GM19239 (cell line): ENCODE measurements at places on chromosomes 2 and 18.
A peak's percentile ranks its signal among the peaks of the same experiment; 100 is the strongest.

GRCh38 chr2:27509326-27509725, 12.7 kb downstream of the GCKR start:
- no peak for DNase-seq

GRCh38 chr2:26887151-26887550, 39.2 kb downstream of the DPYSL5 start:
- no peak for DNase-seq

DNA sequence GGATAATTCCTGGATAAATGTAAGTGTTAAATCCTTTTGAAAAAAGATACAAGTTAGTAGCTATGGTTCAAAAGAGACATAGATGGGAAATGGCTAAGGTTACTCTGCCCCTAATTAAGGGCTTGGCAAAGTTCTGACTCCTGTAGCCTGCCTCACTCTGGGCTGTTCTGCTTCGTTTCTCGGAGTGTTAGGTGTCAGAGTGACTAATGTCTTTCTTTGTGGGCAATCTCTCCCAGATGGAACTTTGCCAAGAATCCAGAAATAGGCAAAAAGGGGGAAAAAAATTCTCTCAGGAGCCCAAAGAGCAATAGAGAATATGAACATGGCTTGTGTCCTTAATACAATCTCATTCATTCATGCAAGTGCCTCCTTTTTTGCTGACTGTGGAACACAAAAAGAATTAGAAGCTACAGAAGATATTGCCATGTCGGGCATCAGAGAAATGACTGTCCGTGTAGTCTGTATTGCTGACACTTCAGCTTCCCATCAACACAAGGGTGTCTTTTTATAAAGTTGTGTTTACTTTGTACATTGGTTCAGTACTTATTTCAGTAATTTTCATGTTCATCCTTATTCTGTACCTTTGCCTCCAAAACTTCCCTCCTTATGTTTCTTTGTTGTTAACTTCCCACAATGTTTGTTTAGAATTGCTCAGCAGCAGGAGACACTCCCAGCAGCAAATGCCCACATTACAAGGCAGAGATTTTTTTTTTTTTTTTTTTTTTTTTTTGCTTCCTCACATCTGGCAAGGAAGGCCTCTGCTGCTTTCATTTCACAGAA, 134.0 kb downstream of the FTCDNL1 start:
- no peak for DNase-seq

DNA sequence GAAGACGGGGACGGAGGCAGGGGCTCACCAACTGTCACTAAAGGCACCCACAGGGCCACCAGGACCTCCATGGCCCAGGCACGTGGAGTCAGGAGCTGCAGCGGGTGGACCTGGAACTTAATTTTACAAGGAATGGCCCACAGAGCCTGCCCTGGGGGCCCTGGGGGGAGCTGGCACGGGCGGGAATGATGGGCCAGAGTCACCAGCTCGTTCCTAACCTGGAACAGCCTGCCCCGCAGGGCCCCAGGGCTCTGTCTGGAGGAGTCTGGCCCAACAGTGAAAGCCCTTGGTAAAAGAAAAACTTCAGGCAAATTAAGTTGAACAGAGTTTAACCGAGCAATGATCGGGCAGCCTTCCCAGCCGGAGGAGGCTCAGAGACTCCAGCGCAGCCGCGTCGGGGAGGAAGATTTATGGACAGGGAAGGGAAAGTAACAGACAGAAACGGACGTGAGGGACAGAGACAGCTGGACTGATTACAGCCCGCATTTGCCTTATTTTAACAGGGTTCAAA, 118.4 kb upstream of the TMEM18 start:
- no peak for DNase-seq

DNA sequence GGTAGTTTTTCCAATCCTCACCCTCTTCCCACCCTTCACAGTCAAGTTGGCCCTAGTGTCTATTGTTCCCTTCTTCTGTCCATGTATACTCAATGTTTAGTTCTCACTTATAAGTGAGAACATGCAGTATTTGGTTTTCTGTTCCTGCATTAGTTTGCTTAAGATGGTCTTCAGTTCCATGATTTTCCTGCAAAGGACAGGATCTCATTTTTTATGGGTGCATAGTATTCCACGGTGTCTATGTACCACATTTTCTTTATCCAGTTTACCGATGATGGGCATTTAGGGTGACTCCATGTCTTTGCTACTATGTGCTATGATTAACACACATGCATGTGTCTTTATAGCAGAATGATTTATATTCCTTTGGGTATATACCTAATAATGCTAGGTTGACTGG, 104.4 kb downstream of the STRN start:
- DNase-seq = no peak

DNA sequence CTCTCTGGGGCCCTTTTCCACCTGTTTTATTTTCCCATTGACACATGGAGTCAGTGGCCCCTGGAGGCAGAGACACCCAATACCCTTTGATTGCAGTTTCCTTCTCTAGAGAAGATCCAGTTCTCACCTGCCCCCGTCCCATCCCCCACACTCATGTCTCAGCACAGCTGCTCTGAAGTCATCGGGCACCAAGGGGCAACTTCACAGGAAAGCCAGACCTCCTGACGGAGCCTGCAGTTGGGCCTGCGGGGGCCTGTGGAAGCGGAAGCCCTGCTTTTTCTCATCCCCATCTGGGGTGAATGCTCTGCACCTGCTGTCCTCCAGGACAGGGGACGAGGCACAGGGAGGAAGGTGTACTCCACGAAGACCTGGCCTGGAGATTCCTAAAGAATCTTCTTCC, 308.3 kb upstream of the EPAS1 start:
- no peak for DNase-seq

- no peak for DNase-seq
These were observed 38.1 kb upstream of the TGIF1 start for GRCh38 chr18:3411854-3412268.

DNA sequence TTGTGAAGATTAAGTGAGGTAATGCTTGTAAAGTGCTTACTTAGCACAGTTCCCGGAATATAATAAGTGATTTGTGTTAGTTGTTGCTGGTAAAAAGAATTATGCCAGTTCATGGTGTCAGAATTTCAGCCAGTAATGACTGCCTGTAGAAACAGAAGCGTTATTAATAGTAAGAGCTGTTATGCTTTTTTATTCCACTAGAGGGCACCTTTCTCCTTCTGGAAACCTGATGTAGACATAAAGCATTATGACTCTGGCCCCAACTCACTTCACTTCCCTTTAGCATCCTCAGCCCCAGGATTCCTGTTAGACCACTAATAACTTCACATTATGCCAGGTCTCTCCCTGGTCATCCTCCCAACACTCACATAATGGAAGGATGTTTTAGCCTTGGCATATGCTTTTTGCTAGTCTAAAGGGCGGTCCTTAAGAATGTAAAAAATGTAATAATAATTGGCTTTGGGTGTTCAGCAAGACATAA, 34.9 kb downstream of the C18orf54 start:
- DNase-seq = peak; percentile 53

GRCh38 chr2:13986119-13986720, 646.3 kb upstream of the LRATD1 start:
- no peak for DNase-seq

DNA sequence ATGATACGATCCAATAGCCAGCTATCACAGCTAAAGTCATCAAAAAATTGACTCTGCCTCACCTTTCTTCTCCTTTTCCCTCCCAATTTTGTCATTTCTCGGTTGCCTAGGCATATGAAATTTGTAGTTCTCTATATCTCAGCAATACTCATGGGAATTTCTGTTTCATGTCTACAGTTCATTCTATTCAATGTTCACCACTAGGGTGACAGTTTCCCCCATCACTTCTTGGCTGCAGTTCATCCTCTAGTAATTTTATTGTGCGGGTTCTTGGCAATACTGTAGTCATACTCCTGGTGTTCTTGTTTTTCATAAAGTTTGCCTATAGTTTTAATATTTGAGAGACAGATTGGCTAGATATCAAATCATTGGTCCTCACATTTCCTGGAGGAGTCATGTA, 872.2 kb upstream of the ID2 start:
- no peak for DNase-seq

DNA sequence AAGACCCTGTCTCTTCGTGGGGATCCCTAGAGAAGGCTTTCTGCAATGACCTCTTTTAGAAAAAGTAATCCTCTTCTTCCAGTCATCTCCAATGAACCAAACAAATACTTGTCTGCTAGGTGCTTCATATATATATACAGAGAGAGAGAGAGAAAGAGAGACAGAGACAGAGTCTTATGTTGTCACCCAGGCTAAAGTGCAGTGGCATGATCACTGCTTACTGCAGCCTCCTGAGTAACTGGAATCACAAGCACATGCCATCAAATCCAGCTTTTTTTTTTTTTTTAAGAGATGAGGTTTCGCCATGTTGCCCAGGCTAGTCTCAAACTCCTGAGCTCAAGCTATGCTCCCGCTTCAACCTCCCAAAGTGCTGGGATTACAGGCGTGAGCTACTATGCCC, 18.6 kb upstream of the PKDCC start:
- DNase-seq = no peak

DNA sequence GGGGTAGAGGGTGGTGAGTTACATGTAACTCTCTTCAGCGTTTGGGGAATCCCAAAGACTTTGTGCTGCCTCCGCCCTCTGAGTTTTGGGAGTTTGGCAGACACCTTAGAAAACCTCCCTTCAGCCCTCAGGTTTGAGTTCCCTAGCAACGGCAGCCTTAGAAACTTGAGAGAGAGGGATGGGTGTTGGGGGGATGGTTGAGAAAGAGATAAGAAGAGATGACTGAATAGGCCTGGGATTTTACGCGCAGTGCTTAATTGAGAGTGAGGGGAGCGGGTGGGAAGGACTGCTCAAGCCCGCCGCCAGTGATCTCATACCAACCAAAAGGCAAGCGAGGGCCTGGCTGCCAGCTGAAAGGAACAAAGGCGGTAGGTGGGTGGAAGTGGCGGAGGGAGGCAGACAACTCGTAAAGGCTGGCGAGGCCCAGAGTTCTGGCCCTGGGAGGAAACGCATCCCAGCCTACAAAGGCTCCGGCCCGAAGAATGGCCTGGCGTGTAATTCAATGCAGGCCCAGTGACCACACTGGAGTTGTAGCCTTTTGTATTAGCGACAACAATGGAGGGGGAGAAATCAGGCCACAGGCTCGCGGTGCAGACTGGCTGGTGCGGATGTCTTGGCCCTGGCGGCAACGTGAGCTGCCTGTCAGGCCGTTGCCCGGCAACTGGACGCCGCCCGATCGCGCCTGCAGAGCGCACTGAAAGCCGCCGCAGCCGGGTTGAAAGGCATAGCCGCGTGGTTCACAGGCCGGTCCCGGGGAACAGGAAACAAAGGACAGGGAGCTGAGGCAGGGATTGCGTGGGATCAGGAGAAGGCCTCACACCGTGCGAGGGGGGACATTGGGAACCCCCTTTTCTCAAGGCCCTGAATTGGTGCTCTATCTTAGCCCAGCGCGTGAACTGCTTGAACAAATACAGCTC, 39.9 kb upstream of the DARS1 start:
- DNase-seq = no peak

DNA sequence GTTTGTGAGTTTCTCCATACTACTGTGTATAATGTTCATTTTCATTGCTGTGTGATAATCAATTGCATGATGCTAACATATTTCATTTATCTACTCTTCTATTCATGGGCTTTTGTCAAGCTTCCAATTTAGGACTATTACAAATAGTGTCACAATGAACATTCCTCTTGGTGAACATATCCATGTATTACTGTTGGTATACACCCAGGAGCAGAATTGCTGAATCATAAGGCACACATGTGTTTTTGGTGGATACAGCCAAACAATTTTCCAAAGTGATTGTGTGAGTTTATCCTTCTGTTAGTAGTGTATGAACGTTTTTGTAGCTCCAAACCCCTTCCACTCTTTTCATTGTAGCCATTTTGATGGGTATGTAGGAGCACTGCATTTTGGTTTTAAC, 101.6 kb upstream of the COPS8 start:
- no peak for DNase-seq

DNA sequence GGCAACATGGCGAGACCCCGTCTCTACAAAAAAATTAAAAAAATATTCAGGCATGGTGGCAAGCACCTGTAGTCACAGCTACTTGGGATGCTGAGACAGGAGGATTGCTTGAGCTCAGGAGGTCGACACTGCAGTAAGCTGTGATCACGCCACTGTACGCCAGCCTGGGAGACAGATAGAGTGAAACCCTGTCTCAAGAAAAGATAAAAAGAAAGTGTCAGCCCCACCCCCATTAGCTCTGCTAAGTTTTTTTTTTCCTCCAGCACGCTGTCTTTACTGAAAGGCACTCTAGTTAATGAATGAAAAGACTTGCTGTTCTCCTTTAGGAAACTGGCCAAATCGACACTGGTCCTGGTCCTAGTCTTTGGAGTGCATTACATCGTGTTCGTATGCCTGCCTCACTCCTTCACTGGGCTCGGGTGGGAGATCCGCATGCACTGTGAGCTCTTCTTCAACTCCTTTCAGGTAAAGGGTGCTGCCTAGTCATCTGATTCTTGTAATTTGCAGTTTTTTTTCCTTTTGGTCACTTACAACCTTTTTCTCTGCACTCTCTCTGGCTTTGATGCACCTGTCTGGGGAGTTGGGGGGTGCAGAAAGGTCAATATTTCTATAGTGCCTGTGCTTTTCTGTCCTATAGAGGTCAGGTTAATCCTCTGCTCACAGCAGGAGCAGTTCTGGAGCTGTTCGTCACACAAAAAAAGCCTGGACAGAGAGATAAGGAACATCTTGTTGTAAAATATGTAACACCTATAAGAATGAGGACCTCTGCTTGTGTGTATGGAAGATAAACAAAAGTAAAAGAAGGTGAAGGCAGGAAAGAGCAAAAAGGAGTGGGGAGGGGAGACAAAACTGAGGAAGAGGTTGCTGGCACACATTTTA, 82.3 kb downstream of the PTH2R start:
- DNase-seq = no peak

- DNase-seq = no peak
These were observed 198.9 kb downstream of the ADCYAP1 start for GRCh38 chr18:1103537-1103936.

GRCh38 chr2:73823416-73823815, 5.3 kb upstream of the STAMBP start:
- DNase-seq = no peak

DNA sequence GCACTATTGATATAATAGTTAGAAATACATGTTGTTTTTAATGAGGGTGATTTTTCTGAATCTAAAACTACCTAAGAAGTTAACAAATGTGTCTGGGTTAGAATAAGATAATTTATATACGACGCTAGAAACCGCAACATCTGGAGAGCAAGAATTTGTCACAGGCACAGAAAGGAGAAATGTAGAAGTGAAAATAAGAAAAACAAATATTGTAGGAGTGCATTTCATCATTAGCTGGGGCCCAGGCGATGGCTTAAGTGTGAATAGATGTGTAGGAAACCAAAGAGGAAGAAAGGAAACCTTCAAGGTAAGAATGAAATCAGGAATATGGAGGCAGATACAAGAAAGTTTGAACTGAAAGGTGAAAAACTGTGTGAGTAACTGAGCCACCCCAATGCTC, 90.3 kb downstream of the LRP2 start:
- no peak for DNase-seq
